ENCODE measurements at places on chromosomes 7 and 10.

DNA sequence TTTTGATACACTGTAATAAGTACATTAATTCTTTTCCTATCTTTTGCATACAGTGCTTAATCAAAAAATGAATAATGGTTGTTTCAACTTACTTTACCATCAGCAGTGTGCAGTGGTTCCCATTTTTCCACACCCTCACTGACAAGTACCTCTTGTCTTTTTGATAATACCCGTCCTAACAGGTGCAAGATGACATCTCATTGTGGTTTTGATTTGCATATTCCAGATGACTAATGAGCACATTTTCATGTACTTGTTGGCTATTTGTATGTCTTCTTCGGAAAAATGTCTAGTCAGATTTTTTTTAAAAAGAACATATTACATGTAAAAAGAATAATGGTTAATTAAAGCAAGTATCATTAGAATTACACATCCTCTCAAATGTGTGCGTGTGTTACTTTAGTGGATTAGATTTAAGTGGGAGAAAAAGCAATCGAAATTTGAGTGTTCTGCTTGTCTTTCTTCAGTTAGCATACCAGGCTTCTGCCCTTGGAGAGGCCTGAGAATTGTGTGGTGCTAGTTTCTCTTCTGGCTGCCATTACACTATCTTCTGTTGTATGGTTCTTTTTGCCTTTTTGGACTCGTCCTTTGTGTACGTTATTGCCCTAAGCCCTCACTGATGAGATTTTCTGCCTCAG lies 291.2 kb downstream of the AUTS2 start:
- DNase-seq: no peak

DNA sequence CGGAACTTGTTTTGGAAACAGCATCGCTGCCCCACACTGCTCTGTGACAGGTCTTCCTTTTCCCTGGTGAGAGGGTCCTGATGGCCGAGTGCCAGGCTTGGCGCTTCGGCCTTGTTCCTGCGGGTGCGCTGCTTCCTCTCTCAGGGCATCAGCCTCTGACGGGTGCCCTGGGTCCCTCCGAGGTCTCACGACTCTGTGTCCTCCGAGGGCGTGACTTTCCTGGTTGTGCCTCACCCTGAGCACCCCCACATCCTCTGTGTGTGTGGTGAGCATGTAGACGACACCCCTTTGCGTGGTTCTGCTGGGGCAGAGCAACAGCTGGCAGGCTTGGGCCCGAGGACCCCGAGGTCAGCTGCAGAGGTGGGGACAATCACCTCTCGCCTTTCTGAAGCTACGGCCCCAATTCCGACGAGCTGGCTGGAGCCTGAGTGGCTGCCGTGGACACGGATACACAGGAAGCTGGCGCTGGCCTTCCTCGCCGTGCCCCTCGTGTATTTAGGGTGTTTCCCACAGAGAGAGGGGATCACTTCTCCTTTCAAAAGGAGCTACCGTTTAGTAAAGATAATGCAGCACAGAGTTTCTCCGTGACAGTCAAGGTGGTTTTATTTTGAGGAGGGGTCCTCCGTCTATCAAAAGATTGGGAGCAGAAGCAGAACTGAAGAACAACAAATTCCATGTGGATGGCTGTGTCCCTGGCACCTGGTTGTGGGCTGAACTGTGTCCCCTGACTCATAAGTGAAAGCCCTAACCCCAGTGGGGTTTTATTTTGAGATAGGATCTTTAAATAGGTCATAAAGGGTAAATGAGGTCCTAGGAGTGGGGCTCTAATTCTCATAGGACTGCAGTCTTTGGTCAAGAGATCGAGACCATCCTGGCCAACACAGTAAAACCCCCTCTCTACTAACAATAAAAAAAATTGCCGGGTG lies 36.2 kb upstream of the PITRM1 start:
- DNase-seq: no peak

GRCh38 chr7:134469622-134470021 lies 10.7 kb upstream of the AKR1B1 start:
- no peak for DNase-seq

DNA sequence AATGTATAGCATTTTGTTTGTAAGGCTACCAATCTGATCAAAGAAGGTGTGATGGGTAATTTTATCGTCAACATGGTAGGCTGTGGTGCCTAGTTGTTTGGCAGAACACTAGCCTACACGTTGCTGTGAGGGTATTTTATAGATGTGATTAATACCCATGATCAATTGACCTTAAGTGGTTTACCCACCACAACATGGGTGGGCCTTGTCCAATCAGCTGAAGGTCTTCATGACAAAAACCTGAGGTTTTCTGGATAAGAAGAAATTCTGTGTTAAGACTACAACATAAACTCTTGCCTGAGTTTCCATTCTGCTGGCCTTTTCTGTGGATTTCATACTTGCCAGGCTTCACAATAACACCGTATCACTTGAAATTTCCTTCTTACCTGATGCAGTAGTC lies 131.8 kb upstream of the PPP1R3A start:
- no peak for DNase-seq

GRCh38 chr7:147081117-147081516 lies 964.5 kb downstream of the CNTNAP2 start:
- DNase-seq: no peak

Measured in NCI-H2227 treated with DMSO at 0.1 percent for 48 hours (cell line).